ENCODE measurements at places on chromosomes 6 and 20.

DNA sequence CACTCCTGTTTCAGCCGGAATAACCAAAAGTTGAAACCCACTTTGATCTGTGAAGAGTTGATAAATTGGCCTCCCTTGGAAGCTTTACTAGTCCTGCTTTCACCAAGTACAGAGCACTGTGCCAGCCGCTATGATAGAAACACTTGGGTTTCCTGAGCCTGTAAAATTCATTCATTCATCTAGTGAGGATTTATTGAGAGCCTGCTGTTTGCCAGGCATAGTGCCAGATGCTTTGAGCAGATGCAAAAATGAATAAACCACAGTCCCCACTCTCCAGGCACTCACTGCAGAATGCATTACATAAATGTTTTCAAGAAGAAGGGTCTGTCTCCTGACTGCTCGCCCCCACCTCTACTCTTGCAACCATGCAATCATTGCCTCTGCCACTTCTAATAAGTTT is 25.3 kb upstream of the TMEM217 start:
- no peak for DNase-seq

DNA sequence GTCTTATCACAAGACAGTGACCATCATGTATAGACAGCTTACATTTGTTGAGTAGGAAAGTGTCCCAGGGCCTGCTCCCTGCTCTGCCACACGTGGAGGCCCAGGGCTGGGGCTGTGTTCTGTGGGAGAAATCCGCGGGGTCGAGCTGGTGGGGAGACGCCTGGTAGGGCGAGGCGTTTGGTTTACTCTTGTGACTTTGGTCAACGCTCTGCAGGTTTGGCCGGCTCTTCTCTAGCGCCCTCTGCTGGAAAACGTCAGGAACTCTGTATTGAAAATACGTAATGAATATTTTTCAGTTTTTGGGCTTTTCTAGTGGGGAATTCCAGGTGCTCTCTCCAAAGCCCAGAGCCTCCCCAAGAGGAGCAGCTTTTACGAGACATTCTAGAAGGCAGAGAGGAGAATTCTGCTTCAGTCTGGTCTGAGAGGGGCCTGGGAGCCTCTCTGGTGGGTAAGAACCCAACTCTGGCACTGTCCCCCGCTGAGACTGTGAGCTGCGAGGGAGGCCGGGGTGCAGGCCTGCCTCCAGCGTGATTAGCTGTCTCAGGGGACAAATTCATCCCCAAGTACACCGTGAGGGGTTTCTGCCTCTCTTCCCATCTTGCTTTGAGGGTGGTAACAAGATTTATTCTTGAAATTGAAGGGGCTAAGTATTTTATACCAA is 112.6 kb upstream of the RALGAPA2 start:
- peak; percentile 59 for DNase-seq

- no peak for DNase-seq
Measured at GRCh38 chr20:52446421-52447224, 255.0 kb upstream of the ZFP64 start.

- no peak for DNase-seq
Measured at GRCh38 chr6:20128018-20128417, 84.3 kb downstream of the MBOAT1 start.

- DNase-seq = no peak
Measured at GRCh38 chr6:157732007-157732406, 91.0 kb upstream of the SNX9 start.
